NCI-H1092 (cell line): ENCODE measurements at places on chromosomes 13 and 19.

- no peak for DNase-seq
Observed at GRCh38 chr13:23804166-23804565, 85.0 kb downstream of the MIPEP start.

GRCh38 chr19:3075605-3076431 lies 13.5 kb upstream of the TLE5 start:
- DNase-seq, result peak; percentile 58

- DNase-seq, result peak; percentile 79
Observed at GRCh38 chr19:44212250-44212865, at the start of gene ZNF227. Gene ZNF227 (plus strand): TSS chr19:44212532. CDS start chr19:44217793, 5,261 bp downstream.

DNA sequence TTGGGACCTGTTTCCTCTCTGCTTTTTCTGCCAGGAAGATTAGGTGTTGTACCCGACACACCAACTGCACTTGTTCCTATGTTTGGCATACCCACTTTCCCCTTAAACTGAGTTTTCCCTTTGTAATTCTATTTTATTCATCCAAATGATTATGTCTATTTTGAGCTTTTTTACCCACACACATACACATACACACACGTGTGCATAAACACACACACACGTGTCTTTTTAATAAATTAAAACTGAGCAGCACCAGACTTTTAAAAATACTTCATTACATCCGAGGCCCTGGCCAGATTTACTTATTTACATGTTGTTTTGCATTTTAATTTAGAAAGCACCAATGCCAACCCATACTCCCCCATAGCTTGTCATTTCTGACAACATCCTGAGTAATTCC lies 350.0 kb downstream of the DNAJC15 start:
- DNase-seq, result no peak
